ENCODE measurements at places on chromosomes 7 and 10. TPM values are rescaled to one million over a fixed set of nuclear protein-coding genes. Genes with fewer than 3 reads are reported as not detected.

HECW1 gene
- polyA plus RNA-seq, result 7.7 TPM

TAF6 gene
- 65.8 TPM for polyA plus RNA-seq

TECTB gene
- polyA plus RNA-seq, result not detected

OGDHL gene
- 57.4 TPM for polyA plus RNA-seq
